CD4-positive, CD25-positive, alpha-beta regulatory T cell (primary cell): ENCODE measurements at places on chromosomes 11 and 22.

DNA sequence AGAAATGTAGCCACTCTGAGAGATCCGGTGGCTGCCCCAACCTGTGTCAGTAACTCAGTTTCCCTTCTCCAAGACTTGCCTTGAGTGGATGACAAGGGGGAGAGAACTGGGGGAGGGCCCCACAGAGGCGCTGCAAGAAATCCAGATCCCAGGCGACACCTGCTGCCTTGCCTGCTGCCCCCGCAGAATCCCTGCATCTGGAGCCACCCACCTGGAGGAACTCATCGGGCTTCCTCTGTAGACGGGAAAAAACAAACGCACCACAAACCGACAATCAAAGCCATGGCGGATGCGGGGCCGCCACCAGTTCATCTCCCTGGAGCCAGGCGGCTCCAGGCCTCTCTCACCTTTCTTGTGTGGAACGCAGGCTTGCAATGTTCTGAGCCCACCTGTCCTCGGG lies 40.2 kb downstream of the MACROD1 start:
- H3K27me3 ChIP-seq, result no peaks in the 10 kb centered on the region
- H3K36me3 ChIP-seq, result no peaks in the 10 kb centered on the region
- H3K27ac ChIP-seq, result no peak overlapping the region
- no peaks in the 10 kb centered on the region for H3K4me1 ChIP-seq
- H3K4me3 ChIP-seq, result no peak overlapping the region

DNA sequence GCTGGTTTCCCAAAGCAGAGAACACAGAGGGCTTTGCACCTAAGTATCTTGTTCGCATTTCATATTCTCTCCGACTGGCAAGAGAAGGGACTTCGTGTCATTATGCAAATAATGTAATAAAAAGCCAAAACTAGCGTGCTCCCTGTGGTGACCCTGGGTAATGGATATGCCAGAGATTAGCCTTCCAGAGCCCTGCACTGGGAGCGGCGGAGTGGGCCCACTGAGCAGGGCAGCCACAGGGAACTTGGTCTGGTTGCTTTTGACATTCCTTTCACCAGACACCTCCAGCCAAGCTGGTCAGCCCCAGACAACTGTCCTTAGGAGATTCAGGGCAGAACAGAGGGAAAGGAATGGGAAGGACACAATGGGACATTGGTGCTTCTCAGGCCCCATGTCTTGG lies 56.1 kb downstream of the FLI1 start:
- H3K4me1 ChIP-seq, result peaks cover 42% of the 10 kb centered on the region
- no peaks in the 10 kb centered on the region for H3K27me3 ChIP-seq
- no peak overlapping the region for H3K4me3 ChIP-seq
- no peak for DNase-seq
- H3K27ac ChIP-seq, result no peak overlapping the region
- peaks cover 33% of the 10 kb centered on the region for H3K36me3 ChIP-seq

DNA sequence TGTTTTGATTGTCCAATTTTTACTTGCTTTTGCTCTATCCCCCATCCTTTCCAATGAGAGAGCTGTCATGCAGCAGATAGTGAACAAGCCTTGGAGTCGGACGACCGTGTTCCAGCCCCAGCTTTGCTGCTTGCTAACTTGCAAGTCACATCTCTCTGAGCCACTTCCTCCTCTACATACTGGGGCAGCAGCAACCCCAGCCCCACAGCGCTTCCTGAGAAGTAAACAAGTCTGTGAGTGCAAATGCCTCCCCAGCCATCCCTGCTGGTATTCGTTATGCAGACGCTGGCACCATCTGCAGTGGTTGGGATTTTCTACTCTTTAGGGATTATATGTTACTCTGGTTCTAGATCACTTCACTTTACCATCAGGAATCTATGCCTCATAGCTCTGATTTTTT lies 35.0 kb downstream of the TPBGL start:
- H3K4me3 ChIP-seq, result peak overlapping the region; percentile 78
- H3K36me3 ChIP-seq, result peaks cover 10% of the 10 kb centered on the region

GRCh38 chr11:17610085-17610894 lies 63.2 kb downstream of the OTOG start:
- no peaks in the 10 kb centered on the region for H3K36me3 ChIP-seq
- H3K27me3 ChIP-seq, result no peaks in the 10 kb centered on the region
- H3K4me1 ChIP-seq, result no peaks in the 10 kb centered on the region
- no peak for DNase-seq

- no peaks in the 10 kb centered on the region for H3K27me3 ChIP-seq
- DNase-seq, result no peak
- H3K4me3 ChIP-seq, result peak overlapping the region; percentile 30
- peaks cover 84% of the 10 kb centered on the region for H3K4me1 ChIP-seq
These were observed 5.6 kb downstream of the MAPK1 start for GRCh38 chr22:21861851-21862250.

- H3K36me3 ChIP-seq, result no peaks in the 10 kb centered on the region
- DNase-seq, result no peak
- H3K27me3 ChIP-seq, result no peaks in the 10 kb centered on the region
- H3K27ac ChIP-seq, result no peak overlapping the region
- no peaks in the 10 kb centered on the region for H3K4me1 ChIP-seq
These were observed 219.0 kb upstream of the NAV2 start for GRCh38 chr11:19493446-19494213.

GRCh38 chr11:44687388-44687787 lies 39.4 kb upstream of the TSPAN18 start:
- H3K4me3 ChIP-seq, result no peak overlapping the region
- H3K4me1 ChIP-seq, result peaks cover 8% of the 10 kb centered on the region
- H3K27me3 ChIP-seq, result no peaks in the 10 kb centered on the region
- H3K27ac ChIP-seq, result no peak overlapping the region

GRCh38 chr11:19994672-19995071 lies 165.6 kb downstream of the DBX1 start:
- no peak for DNase-seq
- H3K4me1 ChIP-seq, result no peaks in the 10 kb centered on the region
- H3K36me3 ChIP-seq, result no peaks in the 10 kb centered on the region
- H3K27me3 ChIP-seq, result no peaks in the 10 kb centered on the region
- H3K27ac ChIP-seq, result no peak overlapping the region

- H3K36me3 ChIP-seq, result peaks cover 72% of the 10 kb centered on the region
- no peak overlapping the region for H3K4me3 ChIP-seq
- peaks cover 52% of the 10 kb centered on the region for H3K4me1 ChIP-seq
- no peak for DNase-seq
These were observed 6.6 kb downstream of the TRIM22 start for GRCh38 chr11:5696210-5696609.

DNA sequence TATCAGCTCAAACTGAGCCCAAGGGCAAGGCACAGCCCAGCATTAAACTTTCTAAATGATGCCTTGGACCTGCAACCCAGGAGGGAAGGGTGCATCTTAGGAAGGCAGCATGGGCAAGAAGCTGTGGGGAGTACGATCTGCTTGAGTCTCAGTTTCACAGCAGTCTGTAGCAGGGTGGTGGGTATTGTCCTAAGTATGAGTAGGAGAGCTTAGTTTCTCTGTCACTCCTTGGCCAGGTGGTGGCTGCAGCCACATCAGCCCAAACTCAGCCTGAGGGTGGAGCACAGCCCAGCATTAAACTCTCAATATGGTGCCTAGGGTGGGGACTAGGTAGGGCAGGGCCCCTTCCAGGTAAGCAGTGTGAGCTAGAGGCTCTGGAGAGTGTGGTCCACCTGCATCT lies 85.5 kb downstream of the ACER3 start:
- no peaks in the 10 kb centered on the region for H3K4me1 ChIP-seq
- H3K36me3 ChIP-seq, result peaks cover 3% of the 10 kb centered on the region
- H3K27me3 ChIP-seq, result no peaks in the 10 kb centered on the region
- H3K4me3 ChIP-seq, result no peak overlapping the region
- DNase-seq, result no peak
- no peak overlapping the region for H3K27ac ChIP-seq

GRCh38 chr11:56916587-56916986 lies 72.1 kb upstream of the OR5AK2 start:
- no peak overlapping the region for H3K4me3 ChIP-seq
- no peak overlapping the region for H3K27ac ChIP-seq
- no peaks in the 10 kb centered on the region for H3K36me3 ChIP-seq
- DNase-seq, result no peak

- no peaks in the 10 kb centered on the region for H3K27me3 ChIP-seq
- no peaks in the 10 kb centered on the region for H3K36me3 ChIP-seq
These were observed 24.4 kb upstream of the CBX7 start for GRCh38 chr22:39176714-39177455.

DNA sequence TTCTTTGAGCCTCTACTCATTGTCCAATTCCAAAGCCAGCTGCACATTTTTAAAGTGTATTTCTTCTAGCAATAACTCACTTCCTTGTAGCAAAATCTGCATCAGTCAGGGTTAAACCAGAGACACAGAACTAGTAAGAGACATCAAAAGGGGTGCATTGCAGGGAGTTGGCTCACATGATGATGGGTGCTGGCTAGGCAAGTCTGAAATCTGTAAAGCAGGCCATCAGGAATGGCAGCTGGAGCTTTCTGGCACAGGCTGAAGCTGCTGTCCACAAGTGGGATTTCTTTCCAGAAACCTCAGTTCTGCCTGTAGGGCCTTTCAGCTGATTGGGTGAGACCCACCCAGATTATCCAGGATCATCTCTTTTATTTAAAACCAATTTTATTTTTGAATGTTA lies 698.1 kb downstream of the NTM start:
- H3K27ac ChIP-seq, result no peak overlapping the region
- H3K27me3 ChIP-seq, result no peaks in the 10 kb centered on the region
- no peak for DNase-seq
- H3K4me3 ChIP-seq, result no peak overlapping the region
- no peaks in the 10 kb centered on the region for H3K36me3 ChIP-seq

DNA sequence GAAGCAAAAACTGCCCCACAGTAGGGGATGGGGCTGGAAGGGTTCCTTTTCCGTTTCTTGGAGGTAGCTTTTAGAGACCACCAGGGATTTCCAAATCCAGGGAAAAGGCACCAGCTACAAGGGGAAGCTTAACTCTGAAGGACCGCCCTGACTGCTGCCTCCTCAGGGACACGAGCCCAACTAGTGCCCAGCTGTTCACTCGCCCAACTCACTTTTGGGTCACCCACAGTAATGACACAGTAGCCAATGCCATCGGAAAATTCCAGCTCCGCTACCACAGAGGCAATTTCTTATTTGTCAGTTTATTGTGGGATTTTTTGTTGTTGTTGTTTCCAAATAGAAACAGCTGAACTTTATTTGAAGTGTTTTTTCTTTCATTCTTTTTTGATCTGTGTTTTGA lies 141.3 kb downstream of the ATXN10 start:
- no peak overlapping the region for H3K4me3 ChIP-seq
- H3K27ac ChIP-seq, result no peak overlapping the region
- H3K4me1 ChIP-seq, result peaks cover 4% of the 10 kb centered on the region
- H3K36me3 ChIP-seq, result peaks cover 28% of the 10 kb centered on the region
- H3K27me3 ChIP-seq, result no peaks in the 10 kb centered on the region

GRCh38 chr22:23789638-23790037 lies 2.9 kb downstream of the SMARCB1 start:
- peaks cover 20% of the 10 kb centered on the region for H3K4me1 ChIP-seq
- H3K4me3 ChIP-seq, result no peak overlapping the region
- no peaks in the 10 kb centered on the region for H3K27me3 ChIP-seq
- no peak overlapping the region for H3K27ac ChIP-seq

DNA sequence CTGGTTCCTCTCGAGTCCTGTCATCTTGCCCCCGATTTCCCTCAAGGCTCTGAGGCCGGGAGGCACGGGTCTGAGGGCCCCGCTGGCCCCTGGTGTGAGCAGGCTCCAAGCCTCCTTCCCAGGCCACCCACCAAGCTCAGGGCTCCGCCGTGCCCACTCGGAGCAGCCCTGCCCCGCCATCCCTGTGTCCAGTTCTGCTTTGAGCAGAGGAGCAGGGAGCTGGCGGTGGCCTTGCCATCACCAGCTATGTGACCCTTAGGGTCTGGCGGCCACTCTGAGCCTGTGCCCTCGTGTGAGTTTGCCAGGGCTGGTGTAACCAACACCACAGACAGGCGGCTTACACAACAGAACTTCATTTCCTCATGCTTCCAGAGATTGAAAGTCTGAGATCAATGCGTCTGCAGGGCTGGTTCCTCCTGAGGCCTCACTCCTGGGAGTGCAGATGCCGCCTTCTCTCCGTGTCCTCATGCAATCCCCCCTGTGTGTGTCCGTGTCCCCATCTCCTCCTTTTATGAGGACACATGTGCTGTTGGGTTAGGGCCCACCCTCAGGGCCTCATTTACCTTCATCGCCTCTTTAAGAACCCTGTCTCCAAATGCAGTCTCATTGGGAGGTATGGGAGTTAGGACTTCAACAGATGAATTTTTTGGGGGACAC lies 36.5 kb upstream of the CELSR1 start:
- H3K36me3 ChIP-seq, result no peaks in the 10 kb centered on the region
- H3K4me1 ChIP-seq, result peaks cover 28% of the 10 kb centered on the region
- no peaks in the 10 kb centered on the region for H3K27me3 ChIP-seq
- no peak overlapping the region for H3K4me3 ChIP-seq
- no peak for DNase-seq

GRCh38 chr22:49132009-49132408 lies 695.7 kb downstream of the BRD1 start:
- no peak for DNase-seq
- H3K27me3 ChIP-seq, result peaks cover 3% of the 10 kb centered on the region
- no peaks in the 10 kb centered on the region for H3K36me3 ChIP-seq
- H3K4me1 ChIP-seq, result no peaks in the 10 kb centered on the region
- H3K4me3 ChIP-seq, result no peak overlapping the region
- H3K27ac ChIP-seq, result no peak overlapping the region

DNA sequence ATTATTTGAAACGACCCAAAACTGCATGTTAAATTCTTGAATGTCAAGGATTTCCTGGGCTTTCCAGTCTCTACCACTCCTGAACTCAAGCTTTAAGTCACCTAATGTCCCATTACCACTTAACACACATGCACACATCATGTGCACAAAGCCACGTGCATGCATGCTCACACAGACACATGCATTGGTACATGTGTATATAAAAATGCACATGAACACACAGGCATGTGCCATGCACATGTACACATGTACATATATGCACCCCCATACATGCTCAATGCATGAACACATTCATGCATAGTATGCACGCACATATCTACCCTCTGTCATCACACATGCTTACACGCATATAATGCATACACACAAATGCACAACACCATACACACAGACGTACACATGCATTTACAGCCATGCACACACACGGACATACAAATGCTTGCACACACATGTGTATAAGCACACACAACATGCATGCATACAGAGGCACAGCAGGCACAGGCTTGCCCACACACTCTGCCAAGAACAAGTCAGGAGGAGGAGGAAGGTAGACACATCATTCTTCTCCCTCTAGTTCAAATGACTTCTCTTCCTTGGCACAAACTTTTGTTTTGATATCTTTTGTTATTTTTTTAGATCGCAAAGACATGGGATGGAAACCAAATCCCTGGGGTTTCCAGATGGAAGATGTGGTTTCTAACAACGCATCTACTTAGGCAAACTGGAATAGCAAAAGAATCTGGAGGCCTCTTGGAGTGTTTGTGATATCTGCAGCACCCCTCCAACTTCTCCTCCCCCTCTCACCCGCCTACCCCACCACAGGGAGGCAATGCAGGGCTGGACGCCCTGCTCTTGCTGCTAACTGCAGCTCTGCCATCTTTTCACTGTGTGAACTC lies 24.6 kb downstream of the RASD2 start:
- no peak overlapping the region for H3K4me3 ChIP-seq
- no peaks in the 10 kb centered on the region for H3K4me1 ChIP-seq
- peaks cover 3% of the 10 kb centered on the region for H3K27me3 ChIP-seq
- H3K27ac ChIP-seq, result no peak overlapping the region
